ENCODE measurements at places on chromosomes 4 and X.

DNA sequence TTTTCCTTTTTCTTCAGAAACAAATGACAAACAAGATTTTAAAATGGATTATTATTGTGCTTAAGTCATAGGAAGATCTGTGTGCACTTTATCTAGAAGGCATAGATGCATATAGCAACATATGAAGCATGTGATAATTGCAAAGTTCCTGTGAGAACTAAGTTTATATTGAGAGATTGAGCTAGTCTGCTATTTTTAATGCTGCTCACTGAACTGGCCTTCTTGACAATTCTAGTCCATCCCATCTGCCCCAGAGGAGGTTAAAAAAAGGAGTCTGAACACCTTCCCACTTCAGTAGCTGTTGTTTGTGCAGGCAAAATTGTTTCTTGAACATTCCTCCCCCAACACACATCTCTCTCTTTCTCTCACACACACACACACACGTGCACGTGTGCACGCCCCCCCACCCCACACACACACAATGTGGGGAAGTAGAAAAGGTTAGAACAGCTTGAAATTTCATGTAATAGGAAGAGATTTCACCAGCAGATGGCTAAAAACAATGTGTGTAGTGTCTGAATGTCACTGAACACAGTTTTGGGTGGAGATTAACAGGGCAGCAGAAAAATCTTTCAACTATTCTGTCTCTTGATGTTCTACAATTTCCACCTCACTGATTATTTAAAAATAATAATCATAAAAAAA lies 108.0 kb downstream of the GPM6A start:
- no peak for DNase-seq

GRCh38 chr4:186724864-186725468 lies 1.3 kb upstream of the FAT1 start:
- peak; percentile 45 for DNase-seq

DNA sequence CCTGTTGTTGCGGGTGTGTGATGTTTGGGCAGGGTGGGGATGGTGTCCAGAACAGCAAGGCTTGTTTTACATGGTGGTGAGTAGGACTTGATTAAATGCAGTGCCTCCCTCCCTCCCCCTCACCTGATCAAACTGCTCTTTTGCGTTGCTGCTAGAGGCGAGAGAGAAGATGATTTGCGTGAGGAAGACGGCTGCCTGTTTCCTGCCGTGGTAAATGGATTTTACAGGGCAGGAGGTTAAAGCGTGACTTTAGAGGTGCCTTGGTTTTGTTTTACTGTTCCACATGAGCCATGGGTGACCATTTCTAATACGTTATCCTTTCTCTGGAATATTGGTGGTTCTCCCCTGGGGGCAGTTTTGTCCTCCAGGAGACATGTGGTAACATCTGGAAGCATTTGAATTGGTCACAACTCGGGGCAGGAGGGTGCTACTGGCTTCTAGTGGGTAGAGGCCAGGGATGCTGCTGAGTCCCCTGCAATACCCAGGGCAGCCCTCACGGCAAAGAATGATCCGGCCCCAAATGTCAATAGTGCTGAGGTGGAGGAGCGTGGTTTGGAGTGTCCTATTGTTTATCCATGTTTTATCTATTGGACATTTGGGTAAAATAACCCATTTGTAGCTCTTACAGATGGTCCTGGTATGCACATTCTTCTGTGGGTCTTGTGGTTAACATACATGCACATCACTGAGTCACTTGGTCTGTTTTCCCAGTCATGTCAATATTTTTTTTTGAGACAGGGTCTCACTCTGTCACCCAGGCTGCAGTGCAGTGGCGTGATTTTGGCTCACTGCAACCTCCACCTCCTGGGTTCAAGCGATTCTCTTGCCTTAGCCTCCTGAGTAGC lies 73.7 kb downstream of the SHROOM2 start:
- peak; percentile 2 for DNase-seq

DNA sequence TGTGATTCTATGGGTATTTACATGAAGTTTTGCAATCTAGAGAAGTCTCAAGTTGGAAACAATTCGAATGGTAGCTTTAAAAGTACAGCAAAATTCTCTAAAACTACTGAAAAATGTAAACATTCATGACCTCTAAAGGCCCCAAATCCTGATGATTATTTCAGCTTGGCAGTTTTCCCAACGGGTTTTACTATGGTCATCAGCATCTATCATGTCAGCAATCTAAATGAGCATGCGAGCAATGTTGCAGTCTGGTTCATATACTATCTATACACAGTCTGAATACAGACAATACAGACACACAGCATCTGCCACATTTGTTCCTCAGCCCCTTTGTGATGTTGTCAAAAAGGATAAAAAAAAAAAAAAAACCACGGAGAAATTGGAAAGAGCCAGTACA lies 790.3 kb upstream of the HTR2C start:
- DNase-seq: no peak

- DNase-seq: no peak
These were observed 18.1 kb downstream of the CCNQ start for GRCh38 chrX:153580700-153581386.

GRCh38 chr4:80237992-80238391 lies 28.5 kb upstream of the FGF5 start:
- no peak for DNase-seq

GRCh38 chr4:187422655-187423054 lies 572.9 kb upstream of the ZFP42 start:
- no peak for DNase-seq

All from pons (tissue), 1 donor.